ENCODE measurements at places on chromosomes 2 and 18. TPM values are rescaled to one million over a fixed set of nuclear protein-coding genes. Genes with fewer than 3 reads are reported as not detected.

The NPPC gene
- total RNA-seq, result not detected

The TUBA4B gene
- total RNA-seq, result not detected

The DPYSL5 gene
- not detected for total RNA-seq

The TACR1 gene
- not detected for total RNA-seq

The TMEM178A gene
- total RNA-seq, result not detected

The ABCB11 gene
- not detected for total RNA-seq

The FBXO48 gene
- 0.61 TPM for total RNA-seq

- no peaks in the 10 kb centered on the region for H3K36me3 ChIP-seq
- H3K4me3 ChIP-seq, result no peak overlapping the region
- H3K4me1 ChIP-seq, result no peaks in the 10 kb centered on the region
- no peak for DNase-seq
- no peaks in the 10 kb centered on the region for H3K27me3 ChIP-seq
These were observed 15.7 kb upstream of the PLA2R1 start for GRCh38 chr2:160077912-160078810.

DNA sequence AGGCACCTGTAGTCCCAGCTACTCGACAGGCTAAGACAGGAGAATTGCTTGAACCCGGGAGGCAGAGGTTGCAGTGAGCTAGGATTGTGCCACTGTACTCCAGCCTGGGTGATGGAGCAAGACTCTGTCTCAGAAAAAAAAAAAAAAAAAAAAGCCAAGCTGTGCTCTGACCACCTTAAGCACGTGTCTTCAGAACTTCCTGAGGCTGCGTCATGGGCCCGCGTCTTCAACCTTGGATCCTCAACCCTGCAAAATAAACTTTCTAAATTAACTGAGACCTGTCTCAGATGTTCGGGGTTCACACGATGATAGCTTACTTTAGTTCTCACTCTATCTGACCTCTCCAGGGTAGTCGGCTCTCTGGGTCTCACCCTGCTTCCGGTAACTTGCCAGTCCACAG lies 65.8 kb upstream of the CABLES1 start:
- H3K4me3 ChIP-seq, result no peak overlapping the region
- H3K4me1 ChIP-seq, result no peaks in the 10 kb centered on the region
- H3K27ac ChIP-seq, result no peak overlapping the region
- H3K36me3 ChIP-seq, result no peaks in the 10 kb centered on the region
- no peak for DNase-seq

DNA sequence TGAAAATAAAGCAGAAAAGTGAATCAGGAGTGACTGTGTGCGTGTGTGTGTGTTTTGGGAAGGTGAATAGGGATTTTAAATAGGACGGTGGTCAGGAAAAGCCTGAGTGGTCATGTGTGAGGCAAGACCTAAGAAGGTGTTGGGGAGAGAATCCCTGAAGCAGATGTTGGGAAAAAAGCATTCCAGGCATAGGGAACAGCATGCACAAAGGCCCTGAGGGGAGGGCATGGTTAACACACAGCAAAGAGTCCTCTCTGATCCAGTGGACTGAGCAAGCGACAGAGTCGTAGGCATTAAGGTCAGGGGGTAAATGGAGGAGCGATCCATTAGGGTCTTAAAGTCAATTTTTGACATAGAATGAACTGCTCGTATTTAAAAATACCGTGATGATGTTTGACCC lies 34.0 kb upstream of the OTOS start:
- no peak for DNase-seq
- H3K4me1 ChIP-seq, result no peaks in the 10 kb centered on the region
- H3K4me3 ChIP-seq, result no peak overlapping the region
- peaks cover 3% of the 10 kb centered on the region for H3K27me3 ChIP-seq
- H3K36me3 ChIP-seq, result no peaks in the 10 kb centered on the region

DNA sequence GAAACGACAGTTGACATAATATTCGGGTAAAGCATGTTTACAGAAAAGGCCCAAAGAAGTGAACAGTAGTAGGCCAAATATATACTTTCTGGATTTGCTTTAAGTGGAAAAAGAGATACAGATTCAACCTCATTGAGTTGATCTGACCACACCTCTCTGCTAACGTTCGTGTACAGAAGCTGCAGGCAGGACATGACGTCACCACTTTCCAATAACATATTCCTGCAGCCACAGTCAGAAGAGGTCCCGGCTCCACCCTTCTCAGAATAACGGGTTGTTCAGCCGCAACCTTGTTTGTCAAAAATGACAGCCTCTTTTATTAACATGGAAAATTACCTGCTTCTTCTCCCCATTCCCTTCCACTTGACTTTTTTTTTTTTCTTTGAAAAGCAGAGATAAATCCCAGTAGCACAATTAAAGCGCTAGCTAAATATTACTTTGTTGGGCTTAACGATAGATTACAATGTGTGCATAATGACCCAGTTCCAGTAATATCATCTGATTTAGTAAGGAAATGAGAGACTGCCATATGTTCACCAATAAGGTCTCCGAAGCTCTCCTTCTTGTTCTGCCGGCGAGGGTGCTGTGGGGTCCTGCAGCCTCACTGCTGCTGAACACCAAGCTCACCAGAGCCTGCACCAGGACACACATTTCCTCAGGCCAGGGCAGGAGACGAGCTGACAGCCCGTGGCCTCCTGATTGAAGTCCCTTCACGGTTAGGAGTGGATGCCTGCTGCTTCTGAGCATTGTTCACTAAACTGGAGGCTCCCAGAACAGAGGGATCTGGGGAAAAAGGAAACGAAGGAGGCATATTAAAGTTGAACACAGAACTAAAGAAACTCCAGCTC lies 451.0 kb upstream of the SALL3 start:
- H3K36me3 ChIP-seq, result no peaks in the 10 kb centered on the region
- no peak overlapping the region for H3K27ac ChIP-seq
- DNase-seq, result no peak
- H3K27me3 ChIP-seq, result no peaks in the 10 kb centered on the region

- H3K27me3 ChIP-seq, result no peaks in the 10 kb centered on the region
- no peak overlapping the region for H3K27ac ChIP-seq
- no peak for DNase-seq
- H3K36me3 ChIP-seq, result no peaks in the 10 kb centered on the region
- H3K4me1 ChIP-seq, result 0 out of 2 replicates have a peak, but pooled peaks cover 4% of the 10 kb centered on the region
- no peak overlapping the region for H3K4me3 ChIP-seq
These were observed 38.2 kb downstream of the EFEMP1 start for GRCh38 chr2:55885127-55885943.

DNA sequence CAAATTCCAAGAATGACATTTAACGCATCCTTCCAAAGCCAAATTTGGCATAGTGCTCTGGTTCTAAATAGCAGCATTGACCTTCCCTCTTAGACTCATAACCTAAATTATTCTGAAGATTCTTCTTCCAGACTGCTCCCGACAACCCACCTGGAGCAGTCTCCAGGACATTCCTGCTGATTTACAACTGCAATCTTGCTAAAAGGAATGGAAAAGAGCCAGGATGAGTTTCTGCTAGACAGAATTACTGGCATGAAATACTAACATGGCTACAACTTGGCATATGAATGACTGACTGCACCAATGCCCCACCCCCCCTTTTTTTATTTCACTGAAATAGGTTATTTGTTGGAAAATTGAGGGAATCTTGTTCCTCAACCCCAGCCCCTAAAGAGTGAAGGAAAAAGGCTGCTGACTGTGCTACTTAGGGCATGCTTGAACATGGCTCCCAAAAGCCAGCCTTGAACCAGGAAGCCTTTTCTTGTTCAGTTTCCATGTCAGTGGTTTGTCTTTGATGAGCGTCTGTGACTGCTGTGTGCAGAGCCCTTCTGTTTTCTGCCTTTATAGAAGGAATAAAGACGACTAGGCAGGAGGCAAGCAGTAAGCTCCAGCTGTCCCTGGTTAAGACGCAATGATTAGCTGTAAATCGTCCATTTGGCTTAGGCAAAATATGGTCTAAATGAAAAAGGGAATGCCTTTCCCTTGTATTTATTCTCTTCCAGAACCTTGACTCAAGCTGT lies 47.4 kb upstream of the ITGB6 start:
- no peak overlapping the region for H3K4me3 ChIP-seq
- H3K36me3 ChIP-seq, result no peaks in the 10 kb centered on the region

DNA sequence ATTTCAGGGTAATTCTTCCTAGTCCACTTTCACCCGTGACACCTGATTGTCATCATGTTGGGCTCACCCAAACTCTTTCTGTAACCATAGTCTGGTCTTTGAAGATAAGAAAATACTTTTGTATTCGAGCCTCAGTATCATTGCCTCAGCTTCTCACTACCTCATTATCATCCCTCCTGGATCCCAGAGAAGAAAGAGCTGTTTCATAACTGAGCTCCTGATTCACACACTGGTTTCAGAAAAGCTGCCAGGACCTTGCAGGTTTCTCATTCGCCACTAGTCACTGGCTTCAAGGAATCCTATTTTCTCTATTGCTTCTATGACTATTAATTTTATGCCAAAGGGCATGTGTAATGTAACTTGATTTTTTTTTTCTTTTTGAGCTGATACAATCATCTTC lies 2.9 kb upstream of the CRIM1 start:
- DNase-seq, result no peak
- no peaks in the 10 kb centered on the region for H3K27me3 ChIP-seq
- no peaks in the 10 kb centered on the region for H3K4me1 ChIP-seq
- H3K27ac ChIP-seq, result no peak overlapping the region
- H3K36me3 ChIP-seq, result no peaks in the 10 kb centered on the region
- no peak overlapping the region for H3K4me3 ChIP-seq

DNA sequence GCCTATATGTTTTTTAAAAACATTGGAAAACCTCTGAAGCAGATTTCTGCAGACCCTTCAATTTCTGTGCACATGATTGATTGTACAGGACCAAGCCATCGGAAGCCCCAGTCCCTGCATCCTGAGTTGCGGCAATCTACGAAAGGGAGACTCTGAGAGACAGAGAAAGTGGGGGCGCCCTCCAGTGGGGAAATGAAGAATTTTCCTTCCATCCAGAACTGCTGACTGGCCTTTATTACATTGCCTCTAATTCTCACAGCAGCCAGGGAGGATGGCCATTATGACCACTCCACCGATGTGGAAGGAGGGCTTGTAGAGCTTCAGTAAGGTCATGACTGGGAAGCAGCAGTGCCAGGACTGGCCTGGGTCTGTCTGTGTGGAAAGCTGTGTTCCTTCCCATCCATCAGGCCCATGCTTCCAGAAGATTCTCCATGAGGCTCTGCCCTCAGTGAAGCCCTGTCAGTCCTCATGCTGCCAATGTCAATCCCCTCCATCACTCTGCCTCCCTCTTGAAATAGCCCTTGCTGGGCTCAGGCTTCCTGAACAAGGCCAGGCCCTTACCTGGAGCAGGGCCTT lies 20.0 kb upstream of the RESP18 start:
- H3K27ac ChIP-seq, result no peak overlapping the region
- no peaks in the 10 kb centered on the region for H3K36me3 ChIP-seq
- no peak overlapping the region for H3K4me3 ChIP-seq
- no peaks in the 10 kb centered on the region for H3K27me3 ChIP-seq

GRCh38 chr2:152413228-152414030 lies 78.5 kb downstream of the FMNL2 start:
- H3K36me3 ChIP-seq, result no peaks in the 10 kb centered on the region
- H3K27me3 ChIP-seq, result no peaks in the 10 kb centered on the region
- no peak for DNase-seq
- H3K4me3 ChIP-seq, result no peak overlapping the region
- no peak overlapping the region for H3K27ac ChIP-seq

GRCh38 chr2:170324640-170325046 lies 146.7 kb downstream of the MYO3B start:
- H3K27me3 ChIP-seq, result no peaks in the 10 kb centered on the region
- H3K4me1 ChIP-seq, result peaks cover 7% of the 10 kb centered on the region
- H3K4me3 ChIP-seq, result no peak overlapping the region
- H3K36me3 ChIP-seq, result no peaks in the 10 kb centered on the region

- no peak overlapping the region for H3K27ac ChIP-seq
- DNase-seq, result no peak
- H3K4me3 ChIP-seq, result no peak overlapping the region
- no peaks in the 10 kb centered on the region for H3K4me1 ChIP-seq
These were observed 523.4 kb upstream of the FANCL start for GRCh38 chr2:58764338-58765104.

- H3K27ac ChIP-seq, result no peak overlapping the region
- H3K4me3 ChIP-seq, result no peak overlapping the region
- peak; percentile 83 for DNase-seq
- H3K4me1 ChIP-seq, result peaks cover 4% of the 10 kb centered on the region
These were observed 84.7 kb upstream of the NEDD4L start for GRCh38 chr18:57959278-57959677.

DNA sequence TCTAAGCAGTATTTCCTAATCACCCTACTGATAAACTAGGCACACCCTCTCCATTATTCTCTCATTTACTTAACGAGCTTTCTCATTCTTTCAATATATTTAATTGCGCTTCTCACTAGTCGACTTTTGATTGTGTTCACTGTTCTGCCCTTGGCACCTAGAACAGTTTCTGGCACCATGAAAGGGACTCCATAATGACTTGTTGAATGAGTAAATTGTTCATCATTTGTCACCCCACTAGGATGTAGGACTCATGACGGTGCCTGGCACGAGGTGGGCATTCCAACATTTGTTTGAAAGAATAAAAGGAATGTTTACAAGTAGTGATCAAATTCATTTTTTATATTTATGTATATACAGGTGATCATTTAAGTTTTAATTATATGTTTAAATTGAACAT lies 123.7 kb downstream of the DIS3L2 start:
- no peak overlapping the region for H3K27ac ChIP-seq
- H3K4me1 ChIP-seq, result peaks cover 10% of the 10 kb centered on the region
- H3K36me3 ChIP-seq, result no peaks in the 10 kb centered on the region
- DNase-seq, result no peak
- H3K4me3 ChIP-seq, result no peak overlapping the region

DNA sequence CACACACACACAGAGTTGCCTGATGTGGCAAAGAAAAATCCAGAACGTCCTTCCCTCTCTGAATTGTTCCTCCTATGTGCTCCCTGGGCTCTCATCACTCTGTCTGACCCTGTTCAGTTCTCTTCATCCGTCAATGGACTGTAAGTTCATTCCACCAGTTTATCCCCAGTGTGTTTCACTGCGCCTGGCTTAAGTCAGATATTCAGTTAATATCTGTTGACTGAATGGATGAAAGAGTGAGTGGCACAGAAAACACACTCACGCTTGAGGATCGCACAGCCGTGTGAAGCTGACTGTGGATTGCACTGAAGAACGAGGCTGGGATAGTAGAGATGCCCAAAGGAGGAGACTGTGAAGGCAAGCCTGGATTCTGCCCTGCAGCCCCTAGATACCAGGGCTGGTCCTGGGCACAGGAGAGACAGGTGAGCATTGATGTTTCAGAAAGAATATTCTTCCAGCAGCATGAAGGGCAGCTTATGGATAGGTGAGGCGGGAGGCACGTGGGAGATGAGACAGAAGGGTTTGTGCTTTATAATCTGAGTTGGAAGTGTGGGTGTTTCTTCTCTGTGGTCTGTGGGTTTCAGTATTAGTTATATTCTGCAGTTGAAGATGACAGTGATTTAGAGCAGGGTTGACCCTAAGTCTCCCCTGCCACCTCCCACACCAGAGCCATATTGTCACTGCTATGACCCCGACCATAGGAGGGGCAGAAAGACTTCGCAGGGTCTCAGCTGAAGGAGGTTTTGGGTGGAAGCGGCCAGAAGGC lies 129.9 kb downstream of the SOCS6 start:
- H3K4me1 ChIP-seq, result peaks cover 7% of the 10 kb centered on the region
- H3K4me3 ChIP-seq, result no peak overlapping the region
- no peak overlapping the region for H3K27ac ChIP-seq
- DNase-seq, result no peak
- H3K27me3 ChIP-seq, result no peaks in the 10 kb centered on the region

GRCh38 chr2:197311421-197312033 lies 947 bp upstream of the ANKRD44 start:
- no peaks in the 10 kb centered on the region for H3K27me3 ChIP-seq
- H3K36me3 ChIP-seq, result no peaks in the 10 kb centered on the region
- H3K27ac ChIP-seq, result peak overlapping the region; percentile 64
- H3K4me3 ChIP-seq, result peak overlapping the region; percentile 68

Measured in Karpas-422 (cell line).